ENCODE measurements at places on chromosomes 7 and 10.

- DNase-seq = no peak
These were observed 170.4 kb downstream of the ARID5B start for GRCh38 chr10:62071846-62072281.

- DNase-seq = no peak
These were observed 108.8 kb upstream of the FEZF1 start for GRCh38 chr7:122413339-122413738.

DNA sequence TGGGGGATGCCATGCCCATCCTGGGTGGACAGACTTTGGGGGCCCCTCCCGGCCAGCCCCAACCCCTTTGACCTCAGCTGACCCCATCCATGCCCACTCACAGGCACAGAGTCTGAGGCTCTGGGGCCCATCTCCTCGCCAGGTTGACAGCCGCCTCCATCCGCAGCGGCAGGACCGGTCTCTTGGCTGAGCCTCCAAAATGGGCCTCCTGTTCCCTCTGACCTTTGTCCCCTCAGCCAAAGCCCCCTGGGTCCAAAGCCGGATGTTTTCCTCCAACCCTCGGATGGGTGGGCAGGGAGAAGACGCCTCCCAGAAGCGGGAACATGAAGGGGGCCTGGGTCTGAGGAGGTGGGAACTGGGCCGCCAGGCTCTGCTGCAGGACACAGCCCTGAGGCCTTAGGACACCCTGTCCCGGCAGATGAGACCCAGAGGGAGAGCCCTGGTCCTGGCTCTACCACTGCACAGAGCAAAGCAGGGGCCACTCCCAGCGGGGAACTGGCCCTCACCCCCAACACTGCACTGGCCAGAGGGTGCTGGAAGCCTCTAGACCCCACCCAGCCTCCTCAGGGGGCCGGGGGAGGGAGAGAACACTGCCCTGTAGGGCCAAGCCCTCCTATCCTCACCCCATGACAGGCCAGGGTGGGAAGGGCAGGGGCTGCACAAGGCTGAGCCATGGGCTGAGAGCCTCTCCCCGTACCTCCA, 12.6 kb downstream of the PDGFA start:
- no peak for DNase-seq

GRCh38 chr7:151309311-151309710, 32.3 kb upstream of the NUB1 start:
- DNase-seq = no peak

GRCh38 chr10:33358016-33358415, 23.5 kb upstream of the NRP1 start:
- DNase-seq = no peak

DNA sequence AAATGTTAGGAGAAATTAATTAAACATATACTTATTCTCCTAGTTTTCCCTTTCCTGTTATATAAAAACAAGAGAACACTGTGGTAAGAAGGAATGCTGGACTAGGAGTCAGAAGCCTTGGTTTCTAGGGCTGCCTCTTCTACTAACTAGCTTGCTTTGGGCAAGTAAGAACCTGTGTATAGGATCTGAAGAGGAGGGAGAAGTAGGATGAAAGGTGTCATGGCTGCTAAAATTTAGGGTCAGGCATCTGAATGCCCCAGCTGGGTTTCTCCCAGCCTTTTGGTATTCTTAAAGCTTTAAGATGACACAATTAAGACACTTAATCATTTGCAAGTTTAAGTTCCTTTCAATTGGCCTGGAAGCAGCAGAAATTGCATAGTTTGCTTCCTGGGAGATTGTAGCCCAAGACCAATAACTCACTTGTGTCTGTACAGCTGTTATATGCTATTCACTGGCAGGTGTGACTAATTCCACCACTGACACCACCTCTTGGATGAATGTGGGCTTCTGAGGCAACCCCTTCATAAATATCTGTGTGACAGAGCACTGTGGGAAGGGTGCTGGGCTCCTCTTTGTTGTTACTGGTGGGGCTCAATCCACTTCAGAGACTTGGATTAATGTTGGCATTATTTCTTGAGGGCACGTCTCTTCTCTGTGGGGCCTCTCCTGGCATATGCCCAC, 137.2 kb downstream of the LRMDA start:
- no peak for DNase-seq

- no peak for DNase-seq
These were observed 4.1 kb upstream of the BMPR1A start for GRCh38 chr10:86752311-86752710.

DNA sequence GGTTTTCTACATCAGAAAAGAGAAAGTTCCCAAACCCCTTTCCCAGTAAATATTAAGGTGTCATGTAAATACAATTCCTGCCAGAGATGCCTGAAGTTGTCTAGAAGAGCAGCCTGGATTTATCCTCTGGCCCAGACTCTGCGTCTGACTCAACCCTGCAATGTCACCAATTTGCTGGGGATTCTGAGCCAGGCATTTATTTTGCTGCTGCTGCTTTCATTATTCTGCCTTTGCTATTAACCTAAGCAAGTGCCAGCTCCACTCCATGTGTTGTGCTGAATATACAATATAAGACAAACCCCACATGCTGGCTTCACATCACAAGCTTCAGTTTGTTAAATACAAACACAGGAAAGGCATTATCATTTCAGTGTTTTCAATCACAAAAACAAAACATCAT, 59.1 kb downstream of the ELAPOR2 start:
- DNase-seq = no peak
